ENCODE measurements at places on chromosomes 12 and 14. TPM values are rescaled to one million over a fixed set of nuclear protein-coding genes. Genes with fewer than 3 reads are reported as not detected.

Gene EGLN3
- total RNA-seq, result 4.9 TPM

GRCh38 chr12:132736378-132736777 lies 25.3 kb downstream of the ANKLE2 start:
- H3K27me3 ChIP-seq, result no peaks in the 10 kb centered on the region
- H3K27ac ChIP-seq, result no peak overlapping the region
- DNase-seq, result no peak

DNA sequence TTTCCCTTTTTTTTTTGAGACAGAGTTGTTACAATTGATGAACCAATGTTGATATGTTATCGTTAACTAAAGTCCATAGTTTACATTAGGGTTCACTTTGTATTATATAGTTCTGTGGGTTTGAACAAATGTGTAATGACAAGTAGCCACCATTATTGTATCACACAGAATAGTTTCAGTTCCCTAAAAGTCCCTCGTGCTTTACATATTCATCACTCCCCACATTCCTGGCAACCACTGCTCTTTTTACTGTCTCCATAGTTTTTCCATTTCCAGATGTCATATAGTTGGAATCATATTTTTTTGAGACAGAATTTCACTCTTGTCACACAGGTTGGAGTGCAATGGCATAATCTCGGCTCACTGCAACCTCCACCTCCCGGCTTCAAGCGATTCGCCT lies 12.5 kb downstream of the HSD17B6 start:
- H3K4me3 ChIP-seq, result no peak overlapping the region
- no peak for DNase-seq
- no peaks in the 10 kb centered on the region for H3K36me3 ChIP-seq
- H3K27me3 ChIP-seq, result no peaks in the 10 kb centered on the region
- no peak overlapping the region for H3K27ac ChIP-seq
- no peaks in the 10 kb centered on the region for H3K4me1 ChIP-seq

GRCh38 chr12:116416166-116416565 lies 138.7 kb upstream of the MED13L start:
- DNase-seq, result no peak
- H3K36me3 ChIP-seq, result no peaks in the 10 kb centered on the region
- H3K4me1 ChIP-seq, result no peaks in the 10 kb centered on the region
- H3K4me3 ChIP-seq, result no peak overlapping the region
- no peak overlapping the region for H3K27ac ChIP-seq

Gene SOAT2
- 0.26 TPM for total RNA-seq

GRCh38 chr12:13367973-13368372 lies 171.4 kb downstream of the EMP1 start:
- DNase-seq, result no peak
- H3K4me1 ChIP-seq, result no peaks in the 10 kb centered on the region
- H3K27ac ChIP-seq, result no peak overlapping the region
- H3K27me3 ChIP-seq, result no peaks in the 10 kb centered on the region
- H3K36me3 ChIP-seq, result no peaks in the 10 kb centered on the region
- no peak overlapping the region for H3K4me3 ChIP-seq

DNA sequence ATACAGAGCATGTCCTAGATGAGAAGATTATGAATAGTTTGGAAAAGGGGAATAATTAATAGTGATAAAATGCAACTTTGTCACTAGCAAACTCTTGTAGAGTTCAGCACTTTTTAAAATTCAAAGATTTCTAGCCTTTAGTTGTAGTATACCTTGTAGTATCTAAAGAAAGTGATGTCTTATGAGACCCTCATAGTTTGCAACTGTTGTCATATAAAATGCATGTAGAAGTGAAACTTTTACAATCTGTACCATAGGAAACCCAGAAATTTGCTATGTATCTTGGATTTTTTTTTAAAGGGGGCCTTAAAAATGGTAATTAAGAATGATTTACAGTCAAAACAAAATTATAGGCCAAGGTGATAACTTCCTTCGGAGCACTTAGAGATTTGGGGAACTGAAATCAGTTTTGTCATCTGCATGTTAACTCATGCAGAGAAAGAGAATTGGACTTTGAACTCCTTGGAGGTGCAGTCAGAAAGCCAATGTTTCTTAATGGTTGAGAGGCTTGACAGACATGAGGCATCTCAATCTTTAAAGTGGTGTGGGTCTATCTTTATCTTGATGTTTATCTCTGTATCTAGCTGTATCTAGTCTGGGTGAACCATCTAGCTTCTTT lies 1.3 kb downstream of the LRRK2 start:
- no peak overlapping the region for H3K27ac ChIP-seq
- DNase-seq, result no peak
- H3K27me3 ChIP-seq, result no peaks in the 10 kb centered on the region
- no peaks in the 10 kb centered on the region for H3K36me3 ChIP-seq
- H3K4me3 ChIP-seq, result no peak overlapping the region
- peaks cover 8% of the 10 kb centered on the region for H3K4me1 ChIP-seq

Gene CCND2
- 151 TPM for total RNA-seq

Gene CD69
- 35.9 TPM for total RNA-seq

DNA sequence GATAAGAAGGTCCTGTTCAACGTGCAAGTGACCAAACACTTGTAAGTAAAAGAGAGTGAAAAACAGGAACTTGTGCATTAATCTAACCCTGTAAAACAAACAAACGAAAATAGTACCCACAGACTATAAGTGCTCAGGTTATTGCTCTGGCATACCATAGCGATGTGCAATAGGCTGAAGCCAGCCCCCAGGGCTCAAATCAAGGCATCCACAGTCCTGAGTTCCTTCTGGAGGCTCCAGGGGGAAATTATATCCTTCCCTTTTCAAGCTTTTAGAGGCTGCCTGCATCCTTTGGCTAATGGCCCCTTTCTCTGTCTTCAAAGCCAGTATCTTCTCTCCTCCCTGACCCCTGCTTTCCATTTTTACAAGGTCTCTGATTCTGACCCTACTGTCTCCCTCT lies 8.1 kb upstream of the CMAS start:
- H3K36me3 ChIP-seq, result no peaks in the 10 kb centered on the region
- H3K27ac ChIP-seq, result no peak overlapping the region
- no peak overlapping the region for H3K4me3 ChIP-seq
- no peak for DNase-seq
- no peaks in the 10 kb centered on the region for H3K27me3 ChIP-seq

Gene FOXG1
- not detected for total RNA-seq

Gene LRRC10
- not detected for total RNA-seq

GRCh38 chr12:97292588-97292987 lies 170.0 kb upstream of the RMST start:
- H3K4me3 ChIP-seq, result no peak overlapping the region
- H3K27ac ChIP-seq, result no peak overlapping the region
- no peaks in the 10 kb centered on the region for H3K36me3 ChIP-seq
- no peaks in the 10 kb centered on the region for H3K27me3 ChIP-seq
- DNase-seq, result no peak

- no peak overlapping the region for H3K27ac ChIP-seq
- H3K36me3 ChIP-seq, result no peaks in the 10 kb centered on the region
- no peak for DNase-seq
- H3K4me3 ChIP-seq, result no peak overlapping the region
- no peaks in the 10 kb centered on the region for H3K4me1 ChIP-seq
- no peaks in the 10 kb centered on the region for H3K27me3 ChIP-seq
These were observed 18.1 kb downstream of the TBC1D15 start for GRCh38 chr12:71857657-71858056.

- H3K27ac ChIP-seq, result peak overlapping the region; percentile 79
- peaks cover 50% of the 10 kb centered on the region for H3K4me1 ChIP-seq
- DNase-seq, result no peak
- no peaks in the 10 kb centered on the region for H3K27me3 ChIP-seq
- peak overlapping the region; percentile 45 for H3K4me3 ChIP-seq
These were observed 1.7 kb downstream of the DYNC1H1 start for GRCh38 chr14:101965770-101966722.

GRCh38 chr12:52382854-52383253 lies 2.6 kb downstream of the KRT84 start:
- no peaks in the 10 kb centered on the region for H3K27me3 ChIP-seq
- H3K27ac ChIP-seq, result no peak overlapping the region
- DNase-seq, result no peak
- no peaks in the 10 kb centered on the region for H3K36me3 ChIP-seq

Gene TAS2R14
- 2.2 TPM for total RNA-seq

DNA sequence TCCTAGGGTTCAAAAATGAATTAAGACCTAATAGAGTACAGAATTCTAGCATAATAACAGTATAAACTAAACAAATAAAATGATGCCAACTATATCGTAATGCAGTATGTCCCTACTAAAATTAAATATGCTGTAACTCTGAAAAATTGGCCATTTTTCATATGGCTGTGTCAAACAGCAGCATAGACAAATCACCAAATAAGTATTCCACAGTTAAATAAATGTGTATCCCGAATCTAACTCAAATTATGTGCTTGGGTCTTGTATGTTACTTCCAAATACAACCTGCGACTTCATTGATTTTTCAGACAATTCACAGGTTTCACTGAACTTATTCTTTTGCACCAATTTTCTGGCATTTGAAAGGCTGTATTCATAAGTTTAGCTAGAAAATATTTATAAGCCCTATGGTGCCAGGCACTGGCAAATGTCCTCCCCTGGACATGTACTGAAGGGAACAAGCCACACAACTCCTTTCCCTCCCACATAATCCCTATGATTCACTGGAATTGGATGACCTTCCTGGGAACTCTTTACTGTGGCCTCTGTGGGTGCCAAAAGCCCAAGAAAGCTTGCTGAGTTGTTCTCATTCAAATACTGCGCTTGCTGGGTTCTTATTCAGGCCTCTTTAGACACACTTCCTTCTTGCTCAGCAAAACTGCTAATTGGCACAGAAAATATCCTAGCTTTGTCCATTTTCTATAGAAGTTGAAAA lies 108.8 kb downstream of the KITLG start:
- no peak for DNase-seq
- no peak overlapping the region for H3K4me3 ChIP-seq
- H3K27me3 ChIP-seq, result no peaks in the 10 kb centered on the region
- no peaks in the 10 kb centered on the region for H3K36me3 ChIP-seq

Gene IL23A
- total RNA-seq, result 34.4 TPM

GRCh38 chr12:2643576-2644135 lies 151.1 kb upstream of the FKBP4 start:
- peaks cover 17% of the 10 kb centered on the region for H3K4me1 ChIP-seq
- no peaks in the 10 kb centered on the region for H3K36me3 ChIP-seq
- H3K4me3 ChIP-seq, result no peak overlapping the region
- no peak for DNase-seq

DNA sequence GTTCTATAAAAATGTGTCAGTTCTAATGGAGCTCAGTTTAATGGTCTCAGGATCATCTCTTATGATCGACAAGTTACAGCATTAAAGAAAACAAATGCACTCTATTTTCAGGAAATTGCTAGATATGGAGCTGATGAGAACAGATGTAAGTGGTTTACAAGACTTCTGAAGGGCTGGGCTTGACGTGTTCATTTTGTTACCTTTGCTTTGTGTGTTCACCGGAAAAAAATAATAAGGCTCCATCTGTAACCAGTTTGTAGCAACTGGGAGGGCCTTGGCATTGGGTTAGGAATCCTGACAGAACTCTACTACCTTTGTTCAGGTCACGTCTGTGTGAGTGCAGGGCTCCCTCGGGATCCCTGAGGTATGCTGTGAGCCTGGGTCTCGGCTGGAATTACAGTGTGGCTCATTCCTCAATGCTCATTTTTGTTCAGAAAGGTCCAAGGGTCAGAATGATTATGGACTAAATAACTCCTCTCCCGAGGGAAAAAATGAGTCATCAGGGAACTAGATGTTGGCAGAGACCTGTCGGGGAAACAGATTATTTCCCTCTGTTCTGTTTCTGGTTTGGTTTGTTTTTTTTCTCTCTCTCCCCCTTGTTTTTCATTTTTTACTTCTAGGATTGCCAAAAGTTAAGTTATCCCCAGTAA lies 158.0 kb downstream of the SLC5A8 start:
- H3K27me3 ChIP-seq, result no peaks in the 10 kb centered on the region
- no peak overlapping the region for H3K27ac ChIP-seq
- no peaks in the 10 kb centered on the region for H3K36me3 ChIP-seq
- H3K4me3 ChIP-seq, result no peak overlapping the region
- DNase-seq, result no peak

GRCh38 chr12:111753144-111753881 lies 13.4 kb upstream of the ALDH2 start:
- no peak overlapping the region for H3K4me3 ChIP-seq
- peaks cover 4% of the 10 kb centered on the region for H3K36me3 ChIP-seq
- H3K4me1 ChIP-seq, result no peaks in the 10 kb centered on the region
- H3K27ac ChIP-seq, result no peak overlapping the region
- DNase-seq, result no peak
- no peaks in the 10 kb centered on the region for H3K27me3 ChIP-seq

GRCh38 chr12:6829536-6830220 lies 1.5 kb downstream of the P3H3 start:
- H3K4me3 ChIP-seq, result peak overlapping the region; percentile 58
- H3K36me3 ChIP-seq, result no peaks in the 10 kb centered on the region
- peaks cover 28% of the 10 kb centered on the region for H3K4me1 ChIP-seq
- peaks cover 10% of the 10 kb centered on the region for H3K27me3 ChIP-seq

- no peaks in the 10 kb centered on the region for H3K4me1 ChIP-seq
- no peak overlapping the region for H3K27ac ChIP-seq
- no peaks in the 10 kb centered on the region for H3K27me3 ChIP-seq
- DNase-seq, result no peak
- no peaks in the 10 kb centered on the region for H3K36me3 ChIP-seq
These were observed 336.4 kb downstream of the LRIG3 start for GRCh38 chr12:58583940-58584339.

- no peaks in the 10 kb centered on the region for H3K27me3 ChIP-seq
- no peaks in the 10 kb centered on the region for H3K36me3 ChIP-seq
- peak within 1 kb of the TSS; percentile 34 for H3K4me3 ChIP-seq
- peak within 1 kb of the TSS; percentile 55 for H3K27ac ChIP-seq
- no peak for DNase-seq
These were observed at the start of gene IKZF4 for GRCh38 chr12:56020423-56021184. Gene IKZF4 (plus strand): TSS chr12:56021043. CDS start chr12:56021494, 451 bp downstream.

DNA sequence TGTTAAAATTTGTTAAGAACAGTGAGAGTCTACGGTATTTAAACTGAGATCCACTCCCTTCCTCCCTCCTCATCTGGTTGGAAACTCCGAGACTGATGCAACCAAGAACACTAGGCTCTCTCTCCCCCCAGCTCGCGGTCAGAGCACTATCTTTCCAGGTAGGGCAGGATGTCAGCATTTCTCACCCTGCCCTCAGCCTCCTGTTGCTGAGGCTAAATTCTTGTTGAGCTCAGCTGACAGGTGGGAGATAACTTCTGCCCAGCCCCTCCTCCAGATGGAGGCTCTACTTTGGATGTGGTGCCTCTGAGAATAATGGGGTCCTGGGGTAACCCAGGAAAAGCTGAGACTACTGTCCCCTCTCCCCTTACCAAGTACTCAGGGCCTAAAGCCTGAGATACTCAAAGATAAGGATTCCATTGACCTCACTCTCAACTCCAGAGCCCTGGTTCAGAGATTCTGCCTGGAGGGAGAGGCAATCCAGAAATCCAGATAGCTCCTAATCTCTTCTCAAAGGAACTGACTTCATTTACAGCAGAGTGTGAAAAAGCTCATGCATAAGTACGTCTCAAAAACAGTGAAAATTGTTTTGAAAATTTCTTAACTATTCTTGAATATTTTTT lies 110.1 kb downstream of the EML5 start:
- H3K36me3 ChIP-seq, result no peaks in the 10 kb centered on the region
- H3K27me3 ChIP-seq, result no peaks in the 10 kb centered on the region
- H3K4me1 ChIP-seq, result no peaks in the 10 kb centered on the region
- DNase-seq, result no peak
- H3K4me3 ChIP-seq, result no peak overlapping the region

GRCh38 chr12:109239179-109239578 lies 69.9 kb downstream of the FOXN4 start:
- H3K36me3 ChIP-seq, result peaks cover 5% of the 10 kb centered on the region
- no peaks in the 10 kb centered on the region for H3K4me1 ChIP-seq
- no peak overlapping the region for H3K27ac ChIP-seq
- no peak overlapping the region for H3K4me3 ChIP-seq
- DNase-seq, result no peak
- no peaks in the 10 kb centered on the region for H3K27me3 ChIP-seq

All from CD4-positive, alpha-beta memory T cell (primary cell).